ENCODE measurements at places on chromosomes 5 and 9. TPM values are rescaled to one million over a fixed set of nuclear protein-coding genes. Genes with fewer than 3 reads are reported as not detected.

Gene NXNL2
- not detected for polyA plus RNA-seq

Gene CCL28
- 0.51 TPM for polyA plus RNA-seq

Gene PTTG1
- polyA plus RNA-seq: 3.3 TPM

Gene PCDHA9
- not detected for polyA plus RNA-seq

Gene RALGDS
- polyA plus RNA-seq: 4.2 TPM

Gene LHX6
- polyA plus RNA-seq: not detected

Gene ZNF366
- 0.94 TPM for polyA plus RNA-seq

Gene OMD
- polyA plus RNA-seq: not detected

Gene CA9
- not detected for polyA plus RNA-seq

Gene PCDHB10
- not detected for polyA plus RNA-seq

Gene RAB3C
- polyA plus RNA-seq: 0.81 TPM

Gene TMC1
- 0.55 TPM for polyA plus RNA-seq

Gene ACSL6
- polyA plus RNA-seq: not detected

Gene SHC3
- polyA plus RNA-seq: not detected

Gene RXRA
- 116 TPM for polyA plus RNA-seq

Gene FOXD4
- polyA plus RNA-seq: not detected

Gene SERF1A
- 1.6 TPM for polyA plus RNA-seq

Gene MYOZ3
- not detected for polyA plus RNA-seq

Gene GOLPH3
- 17.5 TPM for polyA plus RNA-seq

Gene PCDHA2
- not detected for polyA plus RNA-seq

Gene INSYN2B
- 0.17 TPM for polyA plus RNA-seq

Gene SDHA
- polyA plus RNA-seq: 91.5 TPM

Gene FUT7
- 6.1 TPM for polyA plus RNA-seq

Gene ARID3C
- not detected for polyA plus RNA-seq

Gene RAPGEF1
- 1.7 TPM for polyA plus RNA-seq

Gene NRG2
- not detected for polyA plus RNA-seq

Gene TSLP
- 0.11 TPM for polyA plus RNA-seq

Gene BARHL1
- polyA plus RNA-seq: not detected

Gene PCDHGA8
- polyA plus RNA-seq: not detected

Gene DYNC2I2
- 1.9 TPM for polyA plus RNA-seq

Gene GFI1B
- polyA plus RNA-seq: 0.21 TPM

Gene PCAT7
- polyA plus RNA-seq: not detected

Gene PCDHB5
- polyA plus RNA-seq: not detected

Gene PALM2AKAP2
- not detected for polyA plus RNA-seq

Gene CSF2
- not detected for polyA plus RNA-seq

Gene BTF3
- polyA plus RNA-seq: 512 TPM

Gene ST8SIA4
- polyA plus RNA-seq: 30.7 TPM

Data from CD14-positive monocyte (primary cell).